Fibroblast of the aortic adventitia (primary cell): ENCODE measurements at places on chromosomes 3 and 15.
A peak's percentile ranks its signal among the peaks of the same experiment; 100 is the strongest.

GRCh38 chr3:111910806-111911205 lies 51.7 kb downstream of the PHLDB2 start:
- DNase-seq = peak; percentile 94

- no peak for DNase-seq
These were observed 69.1 kb upstream of the TAMM41 start for GRCh38 chr3:11915621-11916424.

GRCh38 chr3:143343031-143343430 lies 223.5 kb downstream of the CHST2 start:
- DNase-seq = no peak

GRCh38 chr3:197028728-197029510 lies 698 bp downstream of the MELTF start:
- no peak for DNase-seq

DNA sequence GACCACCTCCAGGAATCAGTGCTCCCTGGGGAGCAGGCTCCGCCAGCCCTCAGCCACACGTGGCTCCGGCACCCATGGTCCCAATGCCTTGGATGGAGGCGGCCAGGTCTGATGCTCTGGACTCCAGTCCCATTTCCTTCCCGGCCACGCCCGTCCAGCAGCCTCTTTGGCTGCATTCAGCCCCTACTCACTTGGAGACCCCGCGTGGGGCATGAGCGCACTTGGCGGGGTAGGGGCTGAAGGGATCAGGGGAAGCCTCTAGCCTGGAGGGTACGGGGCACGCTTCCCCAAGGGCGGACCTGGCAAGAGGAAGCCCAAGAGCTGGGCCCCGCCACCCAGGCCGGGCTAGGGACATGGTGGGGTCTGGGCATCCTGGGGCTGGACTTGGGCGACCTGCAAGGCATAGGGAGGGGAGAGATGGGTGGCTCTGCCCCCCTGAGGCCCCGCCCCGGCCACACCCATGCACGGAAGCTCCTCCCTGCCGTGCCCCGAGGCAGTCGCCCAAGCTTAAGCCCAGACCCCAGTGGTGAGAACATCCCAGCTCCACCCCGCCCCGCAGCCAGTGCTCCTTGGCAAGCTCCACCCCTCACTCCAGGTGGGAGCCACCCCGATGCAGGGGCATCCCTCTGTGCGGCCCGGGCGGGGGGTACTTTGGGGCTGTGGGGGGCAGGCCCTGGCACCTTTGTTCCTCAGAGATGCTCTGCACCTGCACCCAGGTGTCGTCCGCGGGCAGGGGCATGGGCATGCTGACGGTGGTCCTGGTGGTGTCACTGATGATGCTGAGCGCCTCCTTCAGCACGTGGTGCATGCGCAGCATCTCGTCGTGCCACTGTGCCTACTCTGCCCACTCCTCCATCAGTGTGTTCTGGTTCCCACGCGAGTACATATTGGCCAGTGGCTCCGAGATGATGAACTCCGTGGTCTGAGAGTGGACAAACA lies 163.5 kb downstream of the GOLGA6L4 start:
- DNase-seq = no peak

- peak; percentile 65 for DNase-seq
These were observed 24.6 kb downstream of the EBLN2 start for GRCh38 chr3:73086071-73086494.

GRCh38 chr15:33454346-33454745 lies 143.6 kb downstream of the RYR3 start:
- no peak for DNase-seq

GRCh38 chr3:119550192-119550910 lies 9.1 kb downstream of the CD80 start:
- DNase-seq = no peak

DNA sequence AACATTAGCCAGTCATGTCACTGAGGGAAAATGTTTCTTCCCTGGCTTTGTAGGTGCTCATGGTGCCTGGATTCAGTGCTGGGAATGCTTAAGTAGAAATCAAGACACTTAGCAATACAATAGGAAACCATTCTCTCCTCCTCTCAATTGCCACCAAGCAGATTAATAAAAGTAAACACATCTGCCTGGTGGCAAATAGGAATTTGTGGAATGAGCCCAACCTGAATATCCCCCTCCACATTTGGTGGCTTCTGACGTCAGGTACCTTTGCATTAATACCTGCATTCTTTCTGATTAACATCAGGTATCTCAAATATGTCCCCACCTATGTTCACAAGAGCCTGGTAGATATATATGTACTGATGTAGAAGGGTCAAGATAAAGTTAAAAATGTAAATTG lies 42.7 kb downstream of the PPP2R3A start:
- no peak for DNase-seq

GRCh38 chr3:159829539-159830227 lies 159.0 kb upstream of the IL12A start:
- peak; percentile 77 for DNase-seq

GRCh38 chr3:190624282-190624681 lies 110.4 kb downstream of the IL1RAP start:
- no peak for DNase-seq
